CD4-positive, alpha-beta memory T cell (primary cell): ENCODE measurements at places on chromosomes 5 and 9. TPM values are rescaled to one million over a fixed set of nuclear protein-coding genes. Genes with fewer than 3 reads are reported as not detected.

DNA sequence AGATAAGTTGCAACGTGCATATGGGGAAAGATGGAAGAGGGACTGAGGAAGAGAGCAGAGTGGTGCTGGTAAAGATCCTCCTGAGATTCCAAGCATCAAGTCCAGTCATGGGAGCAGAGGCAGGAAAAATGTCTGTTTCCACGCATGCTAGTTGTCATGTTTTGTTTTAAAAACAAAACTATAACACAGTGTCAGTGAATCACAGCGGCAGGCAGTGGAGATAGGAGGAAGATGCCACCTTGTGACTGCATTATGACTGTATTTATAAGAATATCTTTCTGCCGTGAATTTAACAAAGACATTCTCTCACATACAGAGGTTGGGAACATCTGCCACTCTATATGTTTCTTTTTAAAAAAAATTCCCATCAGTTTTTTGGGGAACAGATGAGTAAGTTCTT, 3.7 kb upstream of the SVEP1 start:
- no peak for DNase-seq

- no peak for DNase-seq
Measured at GRCh38 chr9:120863833-120864232, 13.2 kb downstream of the PHF19 start.

DNA sequence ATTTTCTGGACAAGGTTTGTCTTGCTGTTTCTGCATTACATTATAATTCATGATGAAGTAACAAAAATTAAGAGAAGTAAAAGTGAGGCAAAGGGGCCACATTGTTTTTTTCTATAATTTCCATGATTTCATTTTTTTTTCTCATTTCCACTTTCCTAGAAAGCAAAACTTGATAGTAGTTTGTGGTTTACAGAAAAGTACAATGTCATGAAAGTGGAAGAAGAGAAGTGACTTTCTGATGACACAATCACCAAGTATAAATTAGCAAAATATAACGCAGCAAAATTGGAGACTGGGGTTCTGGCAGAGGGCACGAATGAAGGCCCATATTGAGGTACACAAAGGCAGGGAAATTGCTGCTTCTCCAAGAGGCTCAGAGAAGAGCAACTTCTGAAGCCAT, 5.0 kb upstream of the IFNA14 start:
- no peak for DNase-seq

RRAGA gene
- total RNA-seq, result 58.0 TPM

RANBP6 gene
- 36.7 TPM for total RNA-seq

- DNase-seq, result no peak
Measured at GRCh38 chr5:76677849-76678472, 38.0 kb upstream of the F2R start.

SHISAL2B gene
- total RNA-seq, result not detected

TERT gene
- not detected for total RNA-seq

DNA sequence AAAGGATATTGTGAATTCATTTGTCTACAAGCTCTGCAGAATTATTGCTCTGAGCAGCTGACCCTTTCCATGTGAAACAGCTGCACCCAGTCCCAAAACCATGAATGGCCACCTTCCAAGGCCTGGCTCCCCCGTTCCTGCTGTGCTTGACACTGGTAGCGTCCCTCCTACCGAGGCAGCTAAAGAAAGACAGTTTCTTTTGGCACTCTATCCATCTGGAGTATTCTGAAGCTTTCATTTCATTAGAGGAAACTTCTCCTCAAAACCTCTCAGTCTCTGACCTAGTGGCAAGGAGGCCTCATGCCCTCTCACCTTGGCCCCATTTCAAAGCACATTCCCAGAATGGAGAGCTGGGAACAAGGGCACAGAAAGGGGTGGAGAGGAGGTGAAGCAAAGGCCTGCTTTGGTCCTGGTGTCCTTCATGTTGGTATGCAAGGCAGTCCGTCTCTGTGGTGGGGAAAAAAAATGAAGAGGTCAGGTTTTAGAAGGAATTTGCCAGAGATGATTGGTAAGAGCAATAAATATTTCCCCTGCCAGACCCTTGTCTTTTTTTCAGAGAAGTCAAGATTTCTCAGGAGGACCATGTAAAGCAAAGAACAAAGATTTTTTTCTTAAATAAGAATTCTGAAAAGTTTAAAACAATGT, 232.0 kb downstream of the RFK start:
- DNase-seq, result no peak
